ENCODE measurements at places on chromosomes 7 and 10.

- no peak for DNase-seq
These were observed 340.5 kb downstream of the TNS3 start for GRCh38 chr7:47241112-47242065.

DNA sequence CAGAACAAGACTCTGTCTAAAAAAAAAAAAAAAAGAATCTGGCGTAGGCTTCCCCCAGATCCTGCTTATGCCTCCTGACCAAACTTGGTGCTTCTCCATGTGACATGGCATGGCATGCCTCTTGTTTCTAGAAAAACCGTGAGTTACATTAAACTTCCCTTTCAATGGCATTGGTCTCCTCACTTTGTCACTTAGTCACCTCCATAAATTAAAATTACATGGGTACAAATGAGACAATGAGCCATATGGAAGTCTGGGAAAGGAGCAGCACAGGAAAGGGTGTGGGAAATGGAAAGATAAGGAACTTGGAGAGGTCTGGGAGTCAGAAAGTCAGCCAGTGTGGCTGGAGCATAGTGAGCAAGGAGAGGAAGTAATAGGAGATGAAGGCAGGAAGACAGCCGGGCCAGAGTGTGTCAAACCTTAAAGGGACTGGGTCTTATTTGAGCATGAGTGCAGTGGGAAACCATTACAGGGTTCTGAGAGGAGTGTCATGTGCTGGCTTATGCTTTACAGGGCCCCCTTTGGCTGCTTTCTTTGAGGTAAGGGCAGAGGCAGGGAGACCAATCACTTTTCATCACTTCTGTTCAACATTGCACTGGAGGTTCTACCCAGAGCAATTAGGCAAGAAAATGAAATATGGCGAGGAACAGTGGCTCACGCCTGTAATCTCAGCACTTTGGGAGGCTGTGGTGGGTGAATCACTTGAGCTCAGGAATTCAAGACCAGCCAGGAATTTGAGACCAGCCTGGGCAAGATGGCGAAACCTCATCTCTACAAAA is 21.3 kb upstream of the ZMIZ2 start:
- no peak for DNase-seq

GRCh38 chr7:115682507-115682906 is 348.1 kb downstream of the TFEC start:
- no peak for DNase-seq

DNA sequence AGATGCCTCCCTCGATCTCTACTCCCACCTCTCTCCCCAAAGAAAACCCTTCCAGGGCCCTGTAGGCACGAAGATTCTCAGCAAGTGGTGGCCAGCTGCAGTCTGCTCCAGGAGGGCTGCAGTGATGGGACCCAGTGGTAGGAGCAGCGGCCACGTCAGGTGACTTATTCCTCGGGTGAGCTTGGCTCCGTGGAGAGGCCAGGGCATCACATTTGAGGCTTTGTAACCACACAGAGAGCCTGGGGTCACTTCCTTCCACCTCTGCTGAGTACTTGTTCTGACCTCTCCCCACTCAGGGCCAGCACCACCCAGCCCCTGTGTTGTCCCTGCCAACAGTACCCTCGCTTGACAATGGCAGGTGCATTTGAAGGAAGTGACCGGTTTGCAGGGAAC is 17.9 kb upstream of the EN2 start:
- DNase-seq, result no peak

GRCh38 chr10:119025336-119025735 is 4.2 kb upstream of the NANOS1 start:
- DNase-seq, result no peak

DNA sequence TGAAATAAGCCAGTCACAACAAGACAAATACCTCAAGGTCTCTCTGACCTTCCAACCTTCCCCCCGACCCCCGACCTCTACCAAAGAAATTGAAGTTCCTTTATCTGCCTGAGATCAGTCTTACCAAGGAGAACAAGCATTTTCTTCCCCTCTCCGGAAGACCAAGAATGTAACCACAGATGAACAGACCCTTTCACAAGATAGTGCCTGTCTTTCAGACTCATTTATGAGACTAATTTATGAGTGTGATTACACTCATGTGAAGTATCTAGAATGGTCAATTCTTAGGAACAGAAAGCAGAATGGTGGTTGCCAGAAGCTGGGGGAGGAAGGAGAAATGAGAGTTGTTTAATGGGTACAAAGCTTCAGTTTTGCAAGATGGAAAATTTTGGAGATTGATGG is 108.9 kb upstream of the MKLN1 start:
- DNase-seq, result peak; percentile 36
